Activated T-cell treated with anti-CD3 and anti-CD28 coated beads for 48 hours (primary cell): ENCODE measurements at places on chromosomes 4 and X.

DNA sequence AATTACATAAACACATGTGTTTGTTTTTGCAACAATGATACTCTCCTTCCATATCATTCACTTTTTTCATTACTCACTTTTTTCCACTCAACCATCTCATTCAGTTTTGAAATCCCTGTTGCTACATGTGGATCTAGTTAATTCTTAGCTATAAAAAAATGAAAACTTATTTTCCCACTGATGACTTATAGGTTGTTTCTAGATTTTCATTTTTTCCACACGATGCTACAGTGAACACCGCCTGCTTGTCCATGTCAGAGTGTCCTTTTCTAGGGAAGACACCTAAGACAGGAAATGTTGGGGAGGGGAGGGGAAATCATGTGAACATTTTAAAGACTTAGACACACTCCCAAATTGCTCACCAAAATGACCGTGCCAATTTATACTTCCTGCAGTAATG lies 70.2 kb downstream of the SUPT20HL2 start:
- DNase-seq: no peak

- DNase-seq: no peak
Measured at GRCh38 chr4:114193624-114194399, 214.4 kb upstream of the ARSJ start.

DNA sequence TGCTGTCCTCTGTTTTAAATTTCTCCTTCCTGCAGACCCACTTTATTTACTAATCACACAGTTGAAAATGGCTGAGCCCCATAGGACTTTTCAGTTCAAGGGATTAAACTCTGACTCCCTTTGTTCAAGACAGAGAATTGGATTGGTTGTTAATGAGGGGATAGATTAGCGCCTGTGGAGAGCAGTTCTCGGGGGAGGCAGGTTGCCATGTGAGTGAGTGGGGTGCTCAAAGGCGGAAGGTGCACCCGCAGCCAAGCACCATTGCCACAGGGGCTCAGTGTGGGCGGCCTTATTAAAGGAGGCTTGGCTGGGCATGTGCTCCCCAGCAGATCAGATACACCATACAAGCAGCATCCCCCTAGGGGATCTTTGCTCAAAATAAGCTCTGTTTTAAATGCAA lies 7.9 kb upstream of the CBR4 start:
- no peak for DNase-seq

DNA sequence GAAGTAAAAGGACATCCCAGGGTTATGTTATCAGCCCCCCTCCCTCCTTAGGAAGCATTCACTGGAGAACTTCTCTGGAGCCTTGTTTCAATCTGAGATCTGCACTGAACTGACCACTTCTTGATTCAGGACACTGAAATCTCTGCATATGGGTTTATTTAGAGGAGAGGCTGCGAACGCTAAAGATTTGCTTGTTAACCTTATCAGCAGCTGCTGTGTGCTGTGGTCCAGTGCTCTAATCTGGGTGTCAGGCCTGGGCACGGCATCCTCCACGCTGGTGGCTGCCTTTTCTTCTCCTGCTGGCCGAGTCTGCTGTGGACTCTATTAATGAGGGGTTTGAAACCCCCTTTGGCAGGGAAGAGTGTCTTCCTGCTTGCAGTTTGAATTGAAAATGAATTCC lies 1094.7 kb upstream of the TENM3 start:
- no peak for DNase-seq

DNA sequence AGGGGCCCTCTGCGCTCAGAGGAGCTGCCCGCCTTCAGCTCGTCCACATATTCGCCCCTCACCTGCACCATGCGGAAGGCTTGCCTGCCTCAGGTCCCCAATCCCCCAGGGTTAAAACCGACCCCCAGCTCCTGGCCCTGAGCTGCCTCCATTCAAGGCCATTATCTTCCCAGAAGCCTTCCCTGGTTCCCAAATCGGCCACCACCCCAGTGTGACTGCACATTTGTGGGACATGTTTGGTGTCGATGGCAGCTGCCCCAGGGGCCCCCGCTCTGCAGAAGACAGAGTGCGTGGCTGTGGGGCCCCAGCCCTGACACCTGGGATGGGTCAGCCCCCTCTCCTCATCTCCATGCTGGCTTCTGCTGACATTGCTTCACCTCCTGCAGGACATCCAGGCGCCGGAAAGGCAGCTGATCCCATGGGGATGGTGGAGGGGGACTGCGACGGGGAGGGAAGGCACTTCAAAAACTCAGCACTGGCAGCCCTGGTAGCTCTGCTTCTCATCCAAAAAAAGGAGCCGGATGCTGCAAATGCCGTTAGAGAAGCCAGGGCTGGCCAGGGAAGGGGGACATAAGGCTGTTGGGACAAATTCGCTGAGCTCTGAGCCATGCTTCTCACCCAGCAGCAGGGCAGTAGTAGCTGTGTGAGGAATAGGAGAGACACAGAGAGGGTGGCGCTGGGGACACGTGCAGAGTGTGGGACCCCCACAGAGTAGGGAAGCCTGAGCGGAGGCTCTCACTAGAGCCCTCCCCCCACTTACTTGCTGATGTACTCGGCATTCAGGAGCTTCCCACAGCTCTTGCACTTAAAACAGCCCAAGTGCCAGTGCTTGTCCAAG lies 78.5 kb downstream of the ABLIM2 start:
- no peak for DNase-seq

- no peak for DNase-seq
Measured at GRCh38 chrX:115226929-115227328, 7.0 kb downstream of the LRCH2 start.

DNA sequence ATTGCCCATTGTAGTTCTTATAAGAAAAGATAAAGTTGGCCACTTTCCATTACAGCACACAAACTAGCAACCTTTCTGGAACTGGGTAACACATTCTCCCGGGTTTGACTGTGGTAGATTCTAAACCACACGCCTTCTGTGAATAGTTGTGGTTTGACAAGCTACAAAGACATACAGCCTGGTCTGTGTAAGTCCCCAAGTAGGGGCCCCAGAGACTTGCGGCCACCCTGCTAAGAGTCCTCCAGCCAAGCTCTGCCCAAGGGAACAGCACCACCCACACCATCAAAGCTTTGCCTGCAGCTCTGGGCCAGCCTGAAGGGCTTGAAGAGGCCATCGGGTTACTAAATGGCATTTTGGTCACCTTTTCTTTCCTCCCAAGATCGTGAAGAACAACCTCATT lies 203.4 kb downstream of the MAML3 start:
- peak; percentile 27 for DNase-seq

GRCh38 chrX:63993936-63994335 lies 208.9 kb upstream of the ARHGEF9 start:
- no peak for DNase-seq

- DNase-seq: no peak
Measured at GRCh38 chr4:121510341-121510874, 129.6 kb upstream of the QRFPR start.

- DNase-seq: peak; percentile 41
Measured at GRCh38 chr4:52545099-52546069, 113.7 kb downstream of the USP46 start.

DNA sequence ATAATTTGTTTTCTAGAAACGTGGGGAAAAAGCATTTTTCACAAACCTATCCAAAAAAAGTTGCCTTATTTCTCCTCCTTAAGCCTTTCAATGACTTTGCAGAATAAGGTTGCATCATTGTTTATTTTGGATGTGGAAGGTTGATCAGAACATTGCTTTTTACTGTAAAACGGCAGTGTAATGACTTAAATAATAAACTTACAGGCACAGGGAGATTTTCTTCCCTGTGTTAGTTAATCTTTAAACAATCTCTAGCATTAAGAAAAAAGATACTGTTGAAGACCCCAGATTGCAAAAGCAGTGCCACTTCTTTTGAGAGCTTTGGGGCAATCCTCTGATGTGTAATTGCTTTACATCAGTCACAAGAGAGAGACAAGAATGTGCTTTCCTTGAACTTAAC lies 153.4 kb downstream of the ARX start:
- no peak for DNase-seq

- DNase-seq: no peak
Measured at GRCh38 chr4:132863619-132864018, 285.5 kb upstream of the PCDH10 start.

DNA sequence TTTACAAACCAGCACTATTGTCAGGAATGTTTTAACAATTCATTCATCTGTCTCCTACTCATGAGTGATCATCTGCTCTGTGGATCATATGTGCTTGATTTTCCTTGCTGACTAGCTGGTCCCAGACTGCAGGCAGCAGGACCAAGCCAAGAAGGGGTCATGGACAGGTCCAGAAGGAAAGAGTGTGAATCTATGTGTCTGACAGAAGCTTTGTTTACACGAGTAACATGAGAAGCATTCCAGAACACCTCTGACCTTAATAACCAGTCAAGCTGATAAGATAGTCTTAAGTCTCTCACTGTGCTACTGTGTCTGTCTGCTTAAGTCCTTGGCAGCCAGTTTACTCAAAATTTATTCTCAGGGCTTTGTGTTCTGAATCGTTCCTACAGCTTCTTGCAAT lies 39.0 kb downstream of the GUCY1A1 start:
- no peak for DNase-seq

GRCh38 chr4:16814361-16814760 lies 84.1 kb downstream of the LDB2 start:
- no peak for DNase-seq

GRCh38 chr4:74206088-74206825 lies 48.3 kb downstream of the MTHFD2L start:
- no peak for DNase-seq

- no peak for DNase-seq
Measured at GRCh38 chr4:129344058-129344457, 248.1 kb downstream of the C4orf33 start.

- no peak for DNase-seq
Measured at GRCh38 chr4:69066945-69067344, 29.3 kb upstream of the UGT2B7 start.

GRCh38 chr4:91734682-91735081 lies 569.1 kb upstream of the GRID2 start:
- no peak for DNase-seq

DNA sequence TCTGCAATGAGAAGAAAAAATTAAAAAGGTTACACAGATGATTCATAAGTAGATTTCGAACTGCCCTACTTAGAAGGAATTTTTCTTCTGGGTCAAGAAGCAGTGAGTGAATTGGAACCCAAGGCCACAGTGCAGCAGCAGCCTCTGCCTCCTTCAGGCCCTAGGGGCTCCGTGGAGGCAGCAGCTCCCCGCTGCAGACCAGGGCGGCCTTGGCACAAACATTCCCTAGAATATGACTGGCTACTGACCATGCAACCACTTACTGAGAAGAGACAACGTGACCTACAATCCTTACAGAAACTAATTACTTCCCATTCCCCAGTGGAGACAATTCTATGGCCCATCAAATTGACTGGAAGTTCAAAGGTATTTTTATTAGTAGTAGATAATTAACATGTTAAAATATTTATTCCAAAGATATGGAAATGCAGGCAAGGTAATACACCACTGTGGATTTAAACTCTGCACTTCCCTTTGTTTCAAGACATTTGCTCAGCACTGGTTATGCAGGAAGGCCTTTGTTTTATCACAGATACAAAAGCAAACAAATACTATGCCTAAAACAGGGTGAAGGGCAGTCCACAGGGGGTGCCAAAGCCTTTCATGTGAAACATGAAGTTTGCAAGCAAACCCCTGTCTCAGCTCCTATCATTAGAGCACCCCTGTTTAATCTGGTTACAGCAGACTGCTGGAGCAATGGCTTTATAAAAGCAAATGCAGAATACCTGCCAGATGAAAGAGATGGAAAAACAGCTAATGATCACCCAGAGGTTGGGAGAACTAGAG lies 59.2 kb downstream of the PCDH19 start:
- no peak for DNase-seq

DNA sequence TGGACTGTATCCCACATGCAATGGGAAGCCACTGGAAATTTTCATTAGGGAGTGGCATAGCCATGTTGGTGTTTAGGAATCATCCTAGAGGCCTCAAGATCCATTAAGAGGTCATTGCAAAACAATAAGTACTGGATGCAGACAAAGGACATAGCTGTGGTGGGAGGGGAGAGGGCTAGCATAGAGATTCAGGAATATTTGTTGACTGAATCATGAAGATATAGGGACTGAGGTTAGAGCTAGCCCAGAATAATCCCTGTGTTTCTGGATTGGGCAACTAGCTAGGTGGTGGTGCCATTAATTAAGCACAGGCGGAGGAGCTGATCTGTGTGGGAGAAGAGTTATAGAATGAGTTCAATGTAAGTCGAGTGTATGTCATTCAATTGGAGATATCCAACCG lies 135.0 kb downstream of the RAB28 start:
- DNase-seq: no peak

DNA sequence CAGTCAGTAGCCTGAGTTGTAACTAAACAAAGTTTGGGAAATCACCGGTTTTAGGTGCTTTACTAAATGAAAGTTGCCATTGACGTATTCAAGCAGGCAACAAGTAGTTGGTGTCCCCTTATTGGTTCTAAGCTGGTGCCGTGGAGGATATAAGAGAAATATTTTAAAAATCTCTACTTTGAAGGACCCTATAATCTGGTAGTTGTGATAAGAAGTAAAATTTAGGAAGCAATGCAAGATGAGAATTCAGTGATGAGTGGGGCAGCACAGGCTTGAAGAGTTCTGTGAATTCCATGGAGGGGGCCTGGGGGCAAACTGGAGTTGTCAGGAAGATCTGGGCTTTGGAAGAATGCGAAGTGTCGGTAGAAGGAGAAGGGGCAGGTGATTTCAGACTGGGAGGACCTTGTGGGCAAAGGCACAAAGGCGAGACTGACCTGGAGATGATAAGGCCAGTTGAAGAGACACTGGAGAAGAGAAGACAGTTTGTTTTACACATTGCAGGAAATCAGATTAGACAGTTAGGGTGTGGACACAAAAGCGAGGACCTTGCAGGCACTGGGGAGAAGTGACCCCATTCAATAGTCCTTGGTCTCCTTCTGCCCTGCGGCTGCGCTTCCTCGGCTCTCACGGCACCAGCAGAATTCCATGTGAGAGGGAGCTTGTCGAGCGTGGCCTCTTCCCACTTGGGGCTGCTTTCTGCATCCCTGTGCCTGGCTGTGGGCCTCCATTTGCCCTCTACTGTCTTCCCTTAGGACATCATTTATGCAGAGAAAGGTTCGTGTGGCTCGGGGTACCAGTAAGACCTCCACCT lies 1.3 kb downstream of the RHOH start:
- no peak for DNase-seq

GRCh38 chr4:77434299-77435092 lies 171.1 kb upstream of the CXCL13 start:
- DNase-seq: no peak
